ENCODE measurements at places on chromosomes 13 and 19.

DNA sequence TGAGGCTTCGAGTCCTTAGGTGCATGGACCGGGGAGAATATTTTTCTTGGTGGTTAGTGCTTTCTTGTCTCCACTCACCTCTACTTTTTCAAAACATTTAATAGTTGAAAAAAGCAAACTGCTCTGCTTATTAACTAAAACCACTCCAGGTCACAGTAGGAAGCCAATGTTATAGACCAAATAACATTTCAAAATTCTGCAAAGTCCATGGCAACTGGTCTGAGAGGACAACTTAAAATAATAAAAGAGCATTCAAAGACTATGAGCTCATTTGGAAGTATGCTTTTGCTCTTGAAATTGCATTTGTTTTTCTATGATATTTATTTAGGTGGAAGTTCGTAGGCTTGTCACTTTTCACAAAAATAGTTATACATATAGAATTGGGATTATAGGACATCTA, 483.0 kb downstream of the DCT start:
- no peak for DNase-seq

DNA sequence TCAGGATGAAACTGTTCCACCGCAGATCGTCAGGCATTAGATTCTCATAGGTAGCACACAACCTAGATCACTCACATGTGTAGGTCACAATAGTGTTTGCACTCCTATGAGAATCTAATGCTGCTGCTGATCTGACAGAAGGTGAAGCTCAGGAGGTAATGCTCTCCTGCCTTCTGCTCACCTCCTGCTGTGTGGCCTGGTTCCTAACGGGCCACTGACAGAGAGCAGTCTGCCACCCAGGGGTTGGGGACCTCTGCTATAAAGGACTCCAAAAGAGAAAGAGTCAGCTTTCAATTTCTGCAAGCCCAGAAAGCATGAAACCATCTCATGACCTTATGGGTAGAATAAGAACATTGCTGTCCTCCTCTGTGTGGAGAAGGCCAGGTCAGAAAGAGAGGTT, 43.5 kb upstream of the PCCA start:
- DNase-seq = no peak

GRCh38 chr13:61777899-61778298, 362.2 kb upstream of the PCDH20 start:
- DNase-seq = no peak

- no peak for DNase-seq
Measured at GRCh38 chr19:48661711-48662090, 11.1 kb downstream of the NTN5 start.

DNA sequence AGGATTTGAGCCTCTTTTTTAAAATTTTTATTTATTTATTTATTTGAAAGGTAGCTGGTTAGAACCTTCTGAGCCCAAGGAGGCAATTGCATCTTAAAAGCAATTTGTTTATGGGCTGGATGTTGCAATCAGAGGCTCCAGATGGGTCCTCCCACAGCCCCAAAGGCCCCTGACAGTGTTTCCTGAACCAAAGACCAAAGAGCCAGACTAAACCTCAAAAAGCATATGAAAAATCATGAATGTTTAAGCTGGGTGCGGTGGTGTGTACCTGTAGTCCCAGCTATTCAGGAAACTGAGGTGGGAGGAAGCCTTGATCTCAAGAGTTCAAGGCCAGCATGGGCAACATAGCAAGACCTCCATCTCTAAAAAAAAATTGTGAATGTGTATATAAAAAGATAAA, 67.8 kb upstream of the RGCC start:
- no peak for DNase-seq

DNA sequence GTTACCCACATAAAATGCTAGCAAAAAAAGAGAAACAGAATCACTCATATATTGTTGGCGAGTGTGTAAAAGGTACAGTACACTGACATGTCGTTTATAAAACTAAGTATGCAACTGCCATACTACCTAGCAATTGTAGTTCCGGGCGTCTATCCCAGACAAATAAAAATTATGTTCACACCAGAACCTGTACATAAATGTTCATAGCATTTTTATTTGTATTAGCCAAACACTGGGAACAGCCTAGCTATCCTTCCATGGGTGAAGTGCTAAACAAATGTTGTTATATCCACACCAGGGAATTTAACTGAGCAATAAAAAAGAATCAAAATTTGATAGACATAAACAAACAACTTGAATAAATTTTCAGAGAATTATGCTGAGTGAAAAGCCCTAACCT, 28.9 kb upstream of the POSTN start:
- no peak for DNase-seq

DNA sequence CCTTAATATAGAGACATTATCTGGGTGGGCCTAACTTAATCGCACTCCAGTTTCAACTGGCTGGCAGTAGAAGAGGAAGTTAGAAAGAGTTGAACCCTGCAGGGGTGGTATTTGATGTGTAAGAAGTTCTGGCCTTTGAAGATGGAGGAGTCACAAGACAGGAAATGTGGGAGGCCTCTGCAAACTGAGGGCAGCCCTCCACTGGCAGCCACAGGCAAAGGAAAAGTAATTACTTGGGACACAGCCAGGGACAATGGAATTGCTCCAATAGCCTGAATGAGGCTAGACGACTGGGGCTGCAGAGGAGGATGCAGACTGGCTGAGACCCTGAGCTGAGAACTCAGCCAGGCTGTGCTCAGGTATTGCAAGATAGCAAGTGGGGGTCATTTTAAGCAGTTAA, 703.3 kb upstream of the ARGLU1 start:
- DNase-seq = no peak

DNA sequence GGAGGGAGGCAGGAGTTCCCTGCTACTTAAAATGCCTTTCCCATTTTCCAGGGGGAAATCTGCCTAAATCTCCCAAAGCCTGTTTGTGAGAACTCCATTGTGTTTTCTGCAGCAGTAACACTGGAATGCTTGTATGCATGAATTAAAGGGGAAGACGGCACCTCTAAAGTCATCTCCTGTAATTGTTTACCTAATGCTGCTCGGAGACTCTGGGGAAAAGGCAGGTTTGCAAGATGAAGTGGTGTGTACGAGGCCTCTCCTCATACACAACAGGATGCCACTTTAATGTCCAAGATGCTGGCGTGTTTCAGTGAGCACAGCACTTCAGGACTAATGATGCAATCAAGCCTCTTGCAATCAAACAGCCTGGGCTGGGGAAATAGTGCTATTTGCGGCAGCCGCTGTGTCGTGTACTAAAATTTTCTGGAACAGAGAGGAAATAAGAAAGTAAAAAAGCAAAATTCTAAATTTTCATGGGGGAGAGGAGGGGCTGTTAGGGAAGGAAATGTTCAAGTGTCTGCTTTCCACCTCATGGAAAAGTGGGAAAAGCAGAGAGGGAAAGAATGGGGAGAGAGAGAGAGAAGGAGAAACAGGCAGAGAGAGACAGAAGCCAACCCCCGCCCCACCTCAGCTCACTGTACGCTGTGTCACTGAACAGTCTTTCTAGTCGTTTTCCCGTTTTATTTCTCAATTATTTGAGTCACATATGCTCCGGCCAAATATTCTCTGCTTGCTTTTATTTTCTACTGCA, 32.9 kb downstream of the TSHZ3 start:
- no peak for DNase-seq

GRCh38 chr13:109572389-109572788, 214.0 kb downstream of the IRS2 start:
- DNase-seq = no peak

- DNase-seq = no peak
Measured at GRCh38 chr13:90403330-90404082, 944.0 kb upstream of the MIR17HG start.

- DNase-seq = no peak
Measured at GRCh38 chr19:55119053-55119452, 1.6 kb upstream of the PPP1R12C start.

All from GM13976 (cell line).